ENCODE measurements at places on chromosomes 3 and 15.

DNA sequence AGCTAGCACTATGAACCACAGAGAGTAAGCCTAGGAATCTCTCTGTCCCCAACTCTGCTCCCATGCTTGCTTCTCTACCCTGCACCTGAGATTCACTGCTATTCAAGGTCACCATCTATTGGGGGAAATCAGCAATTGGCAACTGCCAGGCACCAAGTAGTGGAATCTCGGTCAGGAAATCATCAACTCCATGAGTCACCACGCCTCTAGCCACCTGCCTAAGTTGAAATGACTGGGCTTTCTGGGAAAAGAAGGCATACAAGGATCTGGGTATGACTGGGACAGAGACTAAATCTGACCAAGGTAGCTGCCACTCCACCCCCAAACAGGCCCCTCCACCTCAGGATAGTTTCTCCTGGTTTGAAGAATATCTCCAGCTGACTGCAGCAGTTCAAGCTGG lies 464.1 kb upstream of the CBLB start:
- no peaks in the 10 kb centered on the region for H3K27me3 ChIP-seq
- peaks cover 48% of the 10 kb centered on the region for H3K4me1 ChIP-seq
- no peak overlapping the region for H3K4me3 ChIP-seq
- no peak overlapping the region for H3K27ac ChIP-seq
- no peak for DNase-seq

DNA sequence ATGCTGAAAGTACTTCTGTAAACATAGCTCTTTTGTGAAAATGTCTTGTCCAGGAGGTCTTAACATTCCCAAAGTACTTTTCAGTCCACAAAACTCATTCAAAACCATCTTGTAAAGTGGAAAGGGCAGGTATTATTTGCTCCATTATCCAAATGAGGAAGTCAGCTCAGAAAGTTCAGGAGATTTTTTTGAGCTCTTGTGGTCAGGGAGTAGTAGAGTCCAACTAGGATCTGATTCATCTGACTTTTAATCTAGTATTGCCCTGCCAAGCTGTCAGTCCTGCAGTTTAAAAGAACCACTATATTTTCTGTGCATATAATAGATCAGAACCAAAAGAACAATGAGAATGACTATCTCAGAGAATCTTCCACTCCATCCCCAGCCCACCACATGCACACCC lies 83.5 kb downstream of the FOXB1 start:
- H3K36me3 ChIP-seq, result no peaks in the 10 kb centered on the region
- peaks cover 23% of the 10 kb centered on the region for H3K27me3 ChIP-seq
- no peak overlapping the region for H3K27ac ChIP-seq
- no peak for DNase-seq
- no peaks in the 10 kb centered on the region for H3K4me1 ChIP-seq

GRCh38 chr3:115857518-115858136 lies 234.3 kb downstream of the GAP43 start:
- H3K36me3 ChIP-seq, result no peaks in the 10 kb centered on the region
- DNase-seq, result no peak
- H3K27ac ChIP-seq, result no peak overlapping the region
- no peaks in the 10 kb centered on the region for H3K4me1 ChIP-seq
- H3K4me3 ChIP-seq, result no peak overlapping the region

- no peak for DNase-seq
- H3K27me3 ChIP-seq, result peaks cover 24% of the 10 kb centered on the region
- H3K36me3 ChIP-seq, result no peaks in the 10 kb centered on the region
- no peak overlapping the region for H3K4me3 ChIP-seq
Observed at GRCh38 chr3:24490151-24490550, 4.5 kb downstream of the THRB start.

GRCh38 chr3:171803044-171803443 lies 7.2 kb downstream of the PLD1 start:
- DNase-seq, result no peak
- no peak overlapping the region for H3K27ac ChIP-seq
- H3K4me3 ChIP-seq, result no peak overlapping the region
- H3K4me1 ChIP-seq, result no peaks in the 10 kb centered on the region
- H3K27me3 ChIP-seq, result peaks cover 18% of the 10 kb centered on the region

- no peak for DNase-seq
- H3K4me3 ChIP-seq, result no peak overlapping the region
- H3K27me3 ChIP-seq, result no peaks in the 10 kb centered on the region
- peaks cover 11% of the 10 kb centered on the region for H3K4me1 ChIP-seq
- H3K27ac ChIP-seq, result no peak overlapping the region
- peaks cover 47% of the 10 kb centered on the region for H3K36me3 ChIP-seq
Observed at GRCh38 chr15:25410649-25411048, 28.2 kb downstream of the UBE3A start.

GRCh38 chr3:27467545-27467944 lies 16.6 kb downstream of the SLC4A7 start:
- H3K4me1 ChIP-seq, result peaks cover 6% of the 10 kb centered on the region
- H3K27ac ChIP-seq, result no peak overlapping the region
- no peak overlapping the region for H3K4me3 ChIP-seq
- peaks cover 10% of the 10 kb centered on the region for H3K36me3 ChIP-seq
- DNase-seq, result peak; percentile 28

DNA sequence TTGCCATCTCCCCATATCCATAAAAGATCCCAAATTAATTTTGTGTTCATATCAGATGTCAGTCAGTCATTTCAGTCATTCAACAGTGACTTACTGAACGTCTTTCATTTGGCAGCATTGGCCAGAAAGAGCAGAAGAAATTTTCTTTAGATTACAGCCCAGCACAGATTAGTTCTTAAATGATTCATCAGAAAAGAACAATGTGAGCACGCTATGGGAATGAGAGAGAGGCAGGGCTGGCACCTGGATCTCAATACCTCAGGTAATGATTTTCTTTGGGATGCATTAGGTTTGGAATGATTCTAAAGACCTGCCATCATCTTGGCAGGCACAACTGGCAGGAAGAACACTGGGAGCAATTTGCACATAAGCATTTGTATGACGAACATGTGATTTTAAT lies 41.6 kb downstream of the FBN1 start:
- peaks cover 6% of the 10 kb centered on the region for H3K27me3 ChIP-seq
- H3K4me1 ChIP-seq, result no peaks in the 10 kb centered on the region
- H3K27ac ChIP-seq, result no peak overlapping the region
- no peaks in the 10 kb centered on the region for H3K36me3 ChIP-seq
- DNase-seq, result no peak
- H3K4me3 ChIP-seq, result no peak overlapping the region

DNA sequence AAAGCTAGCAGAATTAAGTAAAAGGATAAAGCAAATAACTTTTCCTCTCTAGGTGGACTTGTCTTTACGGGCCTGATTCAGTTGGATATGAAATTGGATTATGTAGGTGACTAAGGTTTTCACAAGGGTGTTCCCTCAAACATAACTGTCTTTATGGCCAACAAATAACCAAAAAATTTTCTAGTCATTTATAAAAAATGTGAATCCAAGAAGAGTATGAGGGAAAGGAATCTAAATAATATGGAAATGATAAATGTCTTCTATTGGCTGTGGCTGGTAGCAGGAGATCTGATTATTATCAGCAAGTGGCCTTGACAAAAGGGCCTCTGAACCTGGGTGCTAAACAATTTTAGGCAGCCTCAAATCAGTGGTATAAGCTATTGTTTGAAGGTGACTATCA lies 594.0 kb upstream of the UBE2E2 start:
- no peak overlapping the region for H3K4me3 ChIP-seq
- no peaks in the 10 kb centered on the region for H3K36me3 ChIP-seq
- H3K27me3 ChIP-seq, result no peaks in the 10 kb centered on the region
- H3K27ac ChIP-seq, result no peak overlapping the region
- DNase-seq, result no peak
- H3K4me1 ChIP-seq, result no peaks in the 10 kb centered on the region

- no peaks in the 10 kb centered on the region for H3K36me3 ChIP-seq
- H3K27me3 ChIP-seq, result no peaks in the 10 kb centered on the region
- no peak overlapping the region for H3K4me3 ChIP-seq
- no peak overlapping the region for H3K27ac ChIP-seq
- H3K4me1 ChIP-seq, result no peaks in the 10 kb centered on the region
Observed at GRCh38 chr3:139577909-139578308, 38.4 kb upstream of the RBP1 start.

DNA sequence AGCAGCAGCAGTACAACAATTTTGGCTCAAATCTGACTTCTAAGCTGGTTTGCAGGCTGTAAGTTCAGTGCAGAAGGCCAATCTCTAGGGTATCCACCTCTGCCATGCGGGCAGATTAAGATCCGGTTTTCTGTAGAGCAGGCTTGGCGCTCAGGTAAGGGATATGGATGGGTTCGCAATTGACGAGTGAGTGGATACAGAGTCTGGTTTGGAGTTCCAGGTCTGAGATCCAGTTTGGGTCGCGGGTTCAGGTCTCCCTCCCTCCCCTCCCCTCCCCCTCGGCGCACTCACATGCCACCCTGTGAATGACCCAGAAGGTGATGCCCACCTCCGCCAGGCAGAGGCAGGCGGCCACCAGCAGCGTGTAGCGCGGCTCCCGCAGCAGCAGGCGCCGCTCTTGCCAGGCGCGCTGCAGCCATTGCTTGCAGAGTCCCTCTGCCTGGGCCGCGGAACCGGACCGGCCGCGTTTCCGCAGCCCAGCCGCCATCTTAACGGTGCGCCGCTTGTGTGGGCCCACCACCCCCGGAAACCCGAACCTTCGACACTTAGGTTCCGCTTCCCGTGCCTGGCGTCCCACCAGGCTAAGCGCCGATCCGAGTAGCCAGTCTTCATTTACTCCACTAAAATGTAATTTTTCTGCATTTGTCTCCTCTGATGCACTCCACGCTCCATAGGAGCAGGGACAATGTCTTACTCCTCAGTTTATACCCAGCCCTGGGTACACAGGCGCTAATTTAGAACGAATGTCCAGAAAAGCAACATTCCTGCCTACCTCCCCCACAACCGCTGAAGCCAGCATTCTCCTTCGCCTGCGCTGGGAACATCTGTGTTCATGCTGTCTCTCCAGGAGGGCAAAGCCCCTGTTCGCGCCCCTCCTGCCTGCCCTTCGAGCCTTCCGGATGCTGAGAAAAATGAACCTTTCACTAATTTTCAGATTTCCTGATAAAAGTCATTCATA lies at the start of gene ALG3:
ALG3 (minus strand) TSS at position 509 of the 958 bp plus-strand sequence; CDS start at position 487, 22 bp downstream.
- H3K27ac ChIP-seq, result peak within 1 kb of the TSS; percentile 93
- H3K4me1 ChIP-seq, result peaks cover 12% of the 10 kb centered on the region

- no peak for DNase-seq
- no peak overlapping the region for H3K4me3 ChIP-seq
- peaks cover 3% of the 10 kb centered on the region for H3K27me3 ChIP-seq
- peaks cover 11% of the 10 kb centered on the region for H3K4me1 ChIP-seq
Observed at GRCh38 chr15:42012241-42012640, 8.6 kb downstream of the PLA2G4E start.

DNA sequence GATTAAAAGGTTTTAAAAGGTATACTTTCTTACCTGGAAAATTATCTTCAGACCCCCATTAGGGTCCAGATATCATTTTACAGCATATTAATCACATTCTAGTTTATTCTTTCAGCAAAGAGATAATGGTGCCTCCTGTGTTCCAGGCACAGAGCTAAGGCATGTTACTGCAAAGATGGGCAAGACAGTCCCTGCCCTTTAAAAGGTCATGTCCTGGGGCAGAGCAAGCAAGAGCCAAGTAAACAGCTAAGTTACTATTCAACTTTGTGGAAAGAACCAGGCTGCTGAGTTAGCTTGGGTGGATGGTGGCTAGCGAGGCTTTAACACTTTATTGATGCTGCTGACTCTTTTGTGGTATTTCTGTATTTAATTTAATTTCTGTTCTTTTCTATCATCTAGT lies 75.0 kb downstream of the LRRC28 start:
- H3K36me3 ChIP-seq, result no peaks in the 10 kb centered on the region
- no peak for DNase-seq
- no peaks in the 10 kb centered on the region for H3K27me3 ChIP-seq
- H3K27ac ChIP-seq, result no peak overlapping the region

- no peaks in the 10 kb centered on the region for H3K4me1 ChIP-seq
- no peak overlapping the region for H3K27ac ChIP-seq
- H3K4me3 ChIP-seq, result no peak overlapping the region
Observed at GRCh38 chr15:71237456-71238188, 122.4 kb downstream of the THSD4 start.

DNA sequence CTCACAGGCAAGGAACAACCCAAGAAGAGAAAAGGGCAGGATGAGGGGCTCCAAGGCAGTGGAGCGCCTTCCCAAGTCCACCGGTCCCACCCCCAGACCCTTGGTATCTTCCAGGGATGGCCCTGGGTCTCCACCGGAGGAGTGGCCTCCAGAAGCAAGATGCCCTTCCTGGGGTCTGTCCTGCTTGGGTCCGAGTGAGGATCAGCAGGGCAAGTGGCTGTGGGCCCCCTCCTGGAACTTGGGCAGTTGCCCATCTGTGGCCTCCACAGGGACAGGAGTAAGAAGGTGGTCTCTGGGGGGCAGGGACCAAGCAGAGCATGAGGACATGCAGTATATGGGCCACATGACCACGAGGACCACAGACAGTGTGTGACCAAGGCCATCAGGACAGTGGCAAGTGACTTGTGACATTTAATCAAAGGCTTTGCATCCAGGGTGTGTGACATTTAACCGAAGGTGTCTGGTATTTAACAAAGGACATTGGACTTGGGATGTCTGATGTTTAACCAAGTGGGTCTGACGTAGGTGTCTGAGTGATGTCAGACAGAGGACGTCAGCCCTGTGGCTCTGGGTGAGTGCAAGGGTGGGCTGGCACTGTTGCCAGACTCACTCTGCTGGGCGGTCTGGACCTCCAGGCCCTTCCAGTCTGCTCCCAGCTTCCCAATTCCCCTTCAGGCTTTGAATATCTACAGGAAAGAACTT lies 34.7 kb downstream of the SCN5A start:
- no peak for DNase-seq
- H3K36me3 ChIP-seq, result no peaks in the 10 kb centered on the region
- H3K4me1 ChIP-seq, result no peaks in the 10 kb centered on the region
- H3K27me3 ChIP-seq, result no peaks in the 10 kb centered on the region
- no peak overlapping the region for H3K4me3 ChIP-seq
- no peak overlapping the region for H3K27ac ChIP-seq

GRCh38 chr3:72490688-72491435 lies 357.4 kb downstream of the SHQ1 start:
- H3K27ac ChIP-seq, result no peak overlapping the region
- no peak overlapping the region for H3K4me3 ChIP-seq
- DNase-seq, result no peak
- no peaks in the 10 kb centered on the region for H3K27me3 ChIP-seq

DNA sequence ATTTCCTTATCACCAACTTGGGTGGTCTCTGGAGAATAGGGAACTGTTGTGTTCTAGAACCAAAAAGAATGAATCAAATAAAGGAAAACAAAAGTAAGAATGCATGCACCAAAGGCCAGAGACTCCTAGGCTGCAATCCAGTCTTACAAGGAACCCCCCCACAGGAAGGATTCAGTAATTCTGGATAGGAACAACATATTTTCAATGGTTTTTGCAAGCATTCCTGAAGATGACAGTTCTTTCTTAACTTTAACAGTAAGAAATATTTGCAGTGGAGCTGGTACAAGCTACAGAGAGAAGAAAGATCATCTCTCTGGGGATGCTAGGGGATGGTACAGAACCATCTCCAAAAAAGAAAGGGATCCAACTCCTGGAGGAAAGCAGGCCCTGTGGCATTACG lies 116.2 kb upstream of the CHRM5 start:
- no peaks in the 10 kb centered on the region for H3K4me1 ChIP-seq
- H3K27ac ChIP-seq, result no peak overlapping the region
- H3K36me3 ChIP-seq, result no peaks in the 10 kb centered on the region
- H3K27me3 ChIP-seq, result peaks cover 2% of the 10 kb centered on the region

- no peak overlapping the region for H3K4me3 ChIP-seq
- no peaks in the 10 kb centered on the region for H3K36me3 ChIP-seq
- H3K27me3 ChIP-seq, result no peaks in the 10 kb centered on the region
- no peak for DNase-seq
Observed at GRCh38 chr3:174352227-174352626, 506.9 kb upstream of the NAALADL2 start.

Measured in activated CD8-positive, alpha-beta T cell treated with anti-CD3 and anti-CD28 coated beads, Interleukin-2, amount 10 ng/mL, durations not matched to agents 7 days and 5 days (primary cell).